ENCODE measurements at places on chromosomes 1 and 21. TPM values are rescaled to one million over a fixed set of nuclear protein-coding genes. Genes with fewer than 3 reads are reported as not detected.

DNA sequence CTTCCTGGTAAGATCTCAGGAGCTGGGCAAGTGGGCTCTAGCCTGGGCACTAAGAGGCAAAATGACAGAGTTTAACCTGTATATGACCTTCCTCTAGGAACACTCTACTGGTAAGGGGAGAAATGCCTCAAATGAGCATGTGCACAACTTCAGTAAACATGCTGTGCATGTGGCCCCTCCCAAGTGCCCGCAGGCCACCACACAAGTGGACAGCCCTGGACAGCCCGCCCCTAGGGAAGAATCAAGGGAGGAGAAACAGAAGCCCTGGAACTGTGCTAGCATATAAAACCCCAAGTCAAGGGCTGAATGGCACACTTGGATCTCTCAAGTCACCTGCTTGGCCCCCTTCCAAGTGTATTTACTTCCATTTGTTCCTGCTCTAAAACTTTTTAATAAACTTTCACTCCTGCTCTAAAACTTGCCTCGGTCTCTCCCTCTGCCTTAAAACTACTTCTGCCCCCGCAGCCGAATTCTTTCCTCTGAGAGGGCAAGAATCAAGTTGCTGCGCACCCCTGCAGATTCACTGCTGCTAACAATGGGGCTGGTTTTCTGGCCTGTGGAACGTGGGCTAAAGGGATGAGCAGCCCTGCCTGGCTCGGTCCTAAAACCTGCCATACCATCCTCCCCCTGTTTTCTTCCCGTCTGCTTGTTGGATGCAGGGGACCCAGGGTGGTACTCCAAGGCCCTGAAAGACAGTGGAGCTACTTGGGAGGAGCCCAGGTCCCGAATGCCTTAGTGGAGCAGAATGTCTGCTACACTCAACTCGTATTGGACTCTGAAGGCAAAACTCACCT lies 93.5 kb downstream of the IER5 start:
- no peak for DNase-seq

GRCh38 chr1:118483245-118484006 lies 298.4 kb upstream of the SPAG17 start:
- no peak for DNase-seq

DNA sequence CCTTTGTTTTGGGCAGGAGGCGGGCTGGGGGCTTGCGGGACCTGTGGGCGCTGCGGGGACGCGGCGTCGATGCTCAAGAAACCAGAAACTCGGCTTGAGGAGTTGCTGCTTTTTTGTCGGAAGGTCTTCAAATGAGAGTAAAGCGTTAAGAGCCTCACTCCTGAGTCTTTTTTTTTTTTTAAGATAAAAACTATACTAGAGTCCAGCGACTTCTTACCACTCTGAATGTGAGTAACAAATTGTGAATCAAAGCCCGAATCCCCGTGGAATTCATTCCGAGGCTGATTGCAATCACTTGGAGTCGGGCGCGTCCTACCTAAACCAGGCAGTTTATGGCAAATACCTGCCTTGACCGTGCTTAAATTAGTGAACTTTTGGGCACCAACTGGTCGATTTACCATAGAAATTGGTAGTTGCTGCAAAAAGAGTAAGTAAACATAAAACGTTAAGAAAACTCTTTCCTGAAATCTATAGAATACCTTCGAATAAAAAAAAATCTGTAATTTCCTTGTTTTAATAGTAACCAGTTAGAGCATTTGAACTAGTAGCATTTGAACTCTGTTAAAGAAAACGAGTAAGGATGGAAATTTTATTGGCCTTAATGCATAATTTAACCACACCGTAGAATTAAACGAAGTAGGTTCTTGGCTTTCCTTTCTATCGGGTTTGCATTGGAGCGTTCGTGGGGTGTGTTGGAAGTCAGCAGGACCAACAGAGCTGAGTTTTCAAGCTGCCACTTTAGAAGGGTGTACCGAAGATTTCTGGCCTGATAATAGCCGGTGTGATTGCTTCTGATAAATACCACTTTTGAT lies 769 bp downstream of the GPSM2 start:
- no peak for DNase-seq

DNA sequence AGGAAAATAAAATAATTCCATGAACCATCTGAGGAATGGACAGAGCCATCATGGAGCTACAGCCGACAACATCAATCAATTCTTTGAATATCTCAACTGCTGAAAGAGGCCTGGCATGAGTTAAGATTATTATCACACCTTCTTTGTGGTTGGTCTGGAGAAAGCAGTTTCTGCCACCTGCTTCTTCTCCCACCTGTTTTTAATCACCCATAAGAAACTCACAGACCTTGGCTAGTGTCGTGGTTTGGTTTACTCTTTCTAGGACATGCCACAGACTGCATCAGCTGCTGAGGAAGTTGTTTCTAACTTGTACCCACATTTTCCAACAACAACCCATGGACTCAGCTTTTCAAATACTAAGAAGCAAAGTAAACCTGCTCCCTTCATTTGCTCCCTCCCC lies 65.6 kb downstream of the NTPCR start:
- DNase-seq = no peak

DNA sequence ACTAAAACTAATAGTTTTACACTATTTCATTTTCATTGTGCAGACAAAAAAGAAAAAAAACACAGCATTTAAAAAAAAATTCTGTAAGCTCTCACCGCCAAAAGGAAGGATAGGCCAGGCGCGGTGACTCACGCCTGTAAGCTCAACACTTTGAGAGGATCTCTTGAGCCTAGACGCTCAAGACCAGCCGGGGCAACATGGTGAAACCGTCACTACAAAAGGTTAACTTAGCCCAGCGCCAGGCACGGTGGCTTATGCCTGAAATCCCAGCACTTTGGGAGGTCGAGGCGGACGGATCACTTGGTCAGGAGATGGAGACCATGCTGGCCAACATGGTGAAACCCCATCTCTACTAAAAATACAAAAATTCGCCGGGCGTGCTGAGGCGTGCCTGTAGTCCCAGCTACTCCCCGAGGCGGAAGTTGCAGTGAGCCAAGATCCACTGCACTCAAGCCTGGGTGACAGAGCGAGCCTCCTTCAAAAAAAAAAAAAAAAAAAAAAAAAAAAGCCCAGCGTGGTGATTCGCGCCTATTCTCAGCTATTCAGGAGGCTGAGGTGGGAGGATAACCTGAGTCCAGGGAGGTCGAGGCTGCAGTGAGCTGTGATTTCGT lies 14.3 kb upstream of the SPEN start:
- DNase-seq = peak; percentile 73

- peak; percentile 27 for DNase-seq
These were observed at the start of gene IFI44L for GRCh38 chr1:78619803-78620579. Gene IFI44L, plus strand, starts transcription at chr1:78620448. Its CDS starts 7,468 bp downstream, at chr1:78627916.

DNA sequence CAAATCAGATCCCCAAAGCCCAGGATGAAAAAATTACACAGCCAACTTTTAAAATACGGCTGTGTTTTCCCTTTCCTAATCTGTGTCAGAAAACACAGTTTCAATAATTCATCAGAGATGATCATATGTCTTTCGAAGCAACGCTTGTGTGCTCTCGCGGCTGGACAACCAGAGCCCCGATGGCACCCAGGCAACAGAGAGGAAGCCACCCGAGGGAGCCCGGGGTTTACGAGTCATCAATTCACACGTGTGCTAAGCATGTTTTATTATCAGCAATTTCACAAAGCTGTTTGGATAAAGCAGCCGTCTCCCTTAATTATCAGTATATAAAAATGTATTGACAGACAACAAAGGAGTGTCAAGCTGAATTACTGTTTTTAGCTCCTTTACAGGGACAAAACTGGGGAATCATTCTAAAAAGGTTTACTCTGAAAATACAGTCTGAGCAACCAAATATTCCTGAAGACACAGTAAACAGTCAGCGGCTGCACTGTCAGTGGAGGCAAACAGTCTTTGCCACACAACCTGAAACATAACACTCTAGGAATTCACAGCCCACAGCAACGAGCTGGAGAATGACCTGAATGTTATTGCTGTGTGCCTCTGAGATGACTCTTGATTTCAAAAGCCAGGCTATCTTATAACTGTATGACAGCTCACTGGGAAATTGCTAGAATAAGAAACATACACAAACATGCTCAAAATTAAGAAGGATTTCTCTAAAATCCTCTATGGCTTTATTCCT lies 201.0 kb downstream of the SIPA1L2 start:
- DNase-seq = no peak

- no peak for DNase-seq
These were observed 103.7 kb downstream of the SLC16A1 start for GRCh38 chr1:112852276-112852675.

DNA sequence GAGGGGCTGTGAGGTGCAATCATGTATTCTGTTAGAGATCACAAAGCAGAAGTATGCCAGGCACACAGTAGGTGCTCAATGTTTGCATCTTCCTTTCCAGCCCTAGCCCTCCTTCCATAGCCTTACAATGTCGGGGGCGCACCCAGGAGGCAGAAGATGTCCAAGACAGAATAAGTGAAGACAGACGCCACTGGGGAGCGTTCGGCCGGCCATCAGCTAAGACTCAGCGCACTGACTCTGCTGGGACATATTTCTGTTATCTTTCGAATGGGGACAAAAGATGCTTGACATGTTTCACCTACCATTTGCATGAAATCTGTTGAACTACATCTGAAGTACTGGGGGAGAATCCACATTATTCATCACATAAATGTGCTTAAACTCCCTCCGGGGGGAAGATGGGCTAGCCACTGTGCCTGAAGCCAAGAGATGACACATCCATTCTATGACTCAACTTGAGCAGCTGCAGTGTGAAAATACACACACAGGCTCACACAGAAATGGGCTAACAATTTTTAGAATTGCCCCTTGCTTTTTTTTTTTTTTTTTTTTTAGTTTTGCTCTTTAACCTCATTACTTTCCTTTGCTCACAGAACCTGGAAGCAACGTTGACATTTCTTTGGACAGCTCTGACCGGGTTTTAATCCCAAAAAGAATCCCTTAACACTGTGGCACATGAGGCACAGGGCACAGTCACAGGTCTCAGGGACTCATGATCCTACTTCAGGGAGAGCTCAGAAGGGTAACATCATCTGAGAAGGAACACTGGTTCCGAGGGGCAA lies 7.9 kb downstream of the TIAM1 start:
- no peak for DNase-seq

- DNase-seq = no peak
These were observed 38.4 kb upstream of the RBM34 start for GRCh38 chr1:235199441-235199840.

GRCh38 chr1:218848009-218848408 lies 325.7 kb upstream of the LYPLAL1 start:
- no peak for DNase-seq

- DNase-seq = no peak
These were observed 48.4 kb upstream of the EDARADD start for GRCh38 chr1:236345728-236346127.

GRCh38 chr1:83693427-83694126 lies 305.4 kb downstream of the TTLL7 start:
- no peak for DNase-seq

DNA sequence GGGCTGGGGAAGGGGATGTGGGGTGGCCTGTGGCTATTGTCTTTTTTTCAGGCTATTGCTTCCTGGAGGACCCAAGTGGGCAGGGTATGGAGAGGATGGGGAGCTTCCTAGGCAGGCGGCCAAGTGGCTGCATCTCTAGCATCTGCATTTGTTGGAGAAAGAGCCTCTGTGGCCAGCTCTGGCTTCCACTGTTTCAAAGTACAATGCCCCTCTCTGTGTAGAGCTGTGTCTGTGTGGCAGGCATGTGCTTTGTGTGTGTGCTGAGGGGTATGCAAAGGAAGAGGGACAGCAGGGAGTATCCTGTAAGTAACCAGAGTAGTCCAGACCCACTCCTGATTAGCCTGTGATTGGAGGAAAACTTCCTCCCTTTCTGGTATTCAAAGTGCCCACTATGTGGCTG lies 40.6 kb downstream of the KCNA2 start:
- no peak for DNase-seq

GRCh38 chr1:94093996-94094395 lies 27.0 kb downstream of the ABCA4 start:
- no peak for DNase-seq

GRCh38 chr1:31181515-31182343 lies 58.0 kb downstream of the NKAIN1 start:
- peak; percentile 65 for DNase-seq

GRCh38 chr21:17492415-17493168 lies 20.3 kb upstream of the CXADR start:
- DNase-seq = no peak

DNA sequence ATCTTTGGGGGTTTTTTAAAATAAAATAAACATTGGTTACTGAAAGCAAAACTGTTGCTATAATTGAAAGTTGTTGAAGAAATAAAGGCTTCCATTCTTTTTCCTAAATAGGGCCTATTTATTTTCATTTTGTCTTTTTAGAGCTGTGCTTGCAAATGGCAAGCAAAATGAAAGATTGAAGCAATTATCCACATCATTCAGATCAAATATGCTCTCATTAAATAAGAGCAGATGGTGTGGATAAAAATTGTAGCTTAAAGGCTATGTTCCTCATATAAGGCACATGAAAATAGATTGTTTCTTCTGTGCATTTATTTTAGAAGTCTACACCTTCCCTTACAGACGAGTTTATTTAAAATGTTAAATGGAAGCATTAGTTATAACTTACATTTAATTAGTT lies 1317.7 kb downstream of the MRPL39 start:
- no peak for DNase-seq

DNA sequence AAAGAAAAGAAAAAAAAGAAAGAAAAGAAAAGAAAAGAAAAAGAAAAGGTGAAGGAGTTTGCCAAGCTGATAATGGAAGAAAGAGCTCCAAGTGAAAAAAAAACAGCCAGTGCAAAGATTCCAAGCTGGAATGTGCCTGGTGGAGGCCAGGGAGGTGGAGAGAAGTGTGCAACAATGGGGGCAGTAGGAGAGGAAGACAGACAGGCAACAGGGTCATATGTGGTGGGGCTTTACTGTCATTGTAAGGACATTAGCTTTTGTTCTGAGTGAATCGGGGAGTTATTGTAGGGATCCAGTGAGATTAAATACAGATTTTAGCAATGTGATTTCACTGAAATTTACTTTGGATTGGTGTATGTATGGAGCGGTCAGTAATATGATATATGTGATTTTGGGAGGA lies 14.0 kb upstream of the MYSM1 start:
- no peak for DNase-seq

- DNase-seq = peak; percentile 91
These were observed at the start of gene MTFR1L for GRCh38 chr1:25819491-25820246. Gene MTFR1L, plus strand, starts transcription at chr1:25819954. Its CDS starts 3,151 bp downstream, at chr1:25823105.

DNA sequence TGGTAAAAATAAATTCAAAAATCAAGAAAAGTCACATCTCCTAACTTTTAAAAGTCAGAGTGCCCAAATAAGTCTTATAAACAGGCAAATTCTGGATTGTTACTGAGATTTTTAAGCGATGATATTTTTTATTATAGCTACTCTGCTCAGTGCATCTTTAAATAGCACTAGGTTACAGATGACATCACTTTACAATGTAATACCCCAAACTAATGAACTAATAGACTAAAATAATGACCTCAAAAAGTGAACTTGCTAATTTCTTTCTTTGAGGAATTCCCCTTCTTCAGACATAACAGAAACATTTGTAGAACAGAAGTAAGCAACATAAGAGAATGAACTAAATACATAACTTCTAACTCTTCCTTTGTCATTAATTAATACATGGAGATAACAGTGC lies 33.0 kb upstream of the ACTA1 start:
- DNase-seq = no peak

GRCh38 chr1:229015806-229016205 lies 255.1 kb upstream of the RAB4A start:
- peak; percentile 46 for DNase-seq

TMCC2 gene
- 11.9 TPM for total RNA-seq

FAM72D gene
- 0.13 TPM for total RNA-seq

SRSF10 gene
- total RNA-seq = 59.3 TPM

LIN28A gene
- total RNA-seq = 0.15 TPM

GPR37L1 gene
- total RNA-seq = 0.21 TPM

OR2M3 gene
- total RNA-seq = not detected

YARS1 gene
- 36.7 TPM for total RNA-seq

PAPPA2 gene
- total RNA-seq = 0.35 TPM

HSD3B1 gene
- total RNA-seq = not detected

CFHR3 gene
- total RNA-seq = 0.39 TPM

FAM131C gene
- total RNA-seq = 3.2 TPM

All from left cardiac atrium (tissue), 4 donors.